BJ (cell line): ENCODE measurements at places on chromosomes 4 and X.

DNA sequence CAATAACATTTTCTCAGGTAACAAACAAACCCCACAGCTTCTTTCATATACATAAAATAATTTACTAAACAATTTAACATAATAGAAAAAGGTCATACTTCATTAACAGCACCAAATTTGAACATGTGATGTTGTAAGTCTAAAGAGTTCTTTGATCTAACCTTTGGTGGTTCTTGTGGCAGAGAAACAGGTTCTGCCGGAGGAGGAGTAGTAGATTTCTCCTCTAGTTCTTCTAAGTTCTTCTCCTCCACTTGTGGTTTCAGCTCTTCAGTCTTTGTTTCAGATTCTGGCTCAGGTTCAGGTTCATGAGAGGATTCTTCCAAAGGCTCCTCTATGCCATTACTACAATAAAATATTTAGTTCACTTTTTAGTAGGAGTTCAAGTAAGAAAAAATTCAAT lies 18.3 kb downstream of the G3BP2 start:
- DNase-seq: no peak

DNA sequence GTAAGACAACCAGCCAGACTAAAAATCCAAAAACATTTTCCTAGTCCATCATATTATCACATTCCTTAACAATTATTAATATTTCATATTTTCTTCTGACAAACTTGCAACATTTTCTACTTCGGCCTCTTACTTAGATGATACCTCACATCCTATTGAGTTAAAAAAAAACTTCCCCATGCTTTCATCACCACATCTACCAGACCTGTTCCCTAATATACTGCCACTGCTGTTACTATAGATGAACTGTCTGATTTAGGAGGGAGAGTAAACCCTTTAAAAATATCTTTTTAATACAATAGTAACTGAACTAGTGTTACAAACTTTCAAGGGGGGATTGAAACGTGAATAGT lies 1.5 kb downstream of the FAM200B start:
- DNase-seq: no peak

- DNase-seq: no peak
Measured at GRCh38 chr4:142824368-142824767, 21.7 kb downstream of the INPP4B start.

- DNase-seq: no peak
Measured at GRCh38 chr4:112423591-112423990, 92.4 kb downstream of the NEUROG2 start.

DNA sequence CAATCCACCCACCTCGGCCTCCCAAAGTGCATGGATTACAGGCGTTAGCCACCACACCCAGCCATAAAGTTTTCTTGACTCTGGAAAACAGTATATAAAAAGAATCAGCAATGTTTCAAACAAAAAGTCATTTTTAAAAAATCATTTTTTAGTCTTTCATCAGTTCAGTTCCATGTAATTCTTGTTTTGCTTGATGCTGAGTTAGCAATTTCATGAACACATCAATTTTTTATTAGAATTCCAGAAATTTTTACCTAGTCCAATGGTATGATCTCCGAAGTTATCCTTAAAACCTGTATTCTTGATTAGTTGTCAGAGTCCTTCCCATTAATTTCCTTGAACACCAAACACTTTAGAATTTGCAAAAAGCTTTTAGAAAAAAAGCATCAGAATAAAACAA lies 56.8 kb downstream of the RCHY1 start:
- DNase-seq: no peak

GRCh38 chr4:71074452-71075299 lies 81.2 kb downstream of the DCK start:
- no peak for DNase-seq

DNA sequence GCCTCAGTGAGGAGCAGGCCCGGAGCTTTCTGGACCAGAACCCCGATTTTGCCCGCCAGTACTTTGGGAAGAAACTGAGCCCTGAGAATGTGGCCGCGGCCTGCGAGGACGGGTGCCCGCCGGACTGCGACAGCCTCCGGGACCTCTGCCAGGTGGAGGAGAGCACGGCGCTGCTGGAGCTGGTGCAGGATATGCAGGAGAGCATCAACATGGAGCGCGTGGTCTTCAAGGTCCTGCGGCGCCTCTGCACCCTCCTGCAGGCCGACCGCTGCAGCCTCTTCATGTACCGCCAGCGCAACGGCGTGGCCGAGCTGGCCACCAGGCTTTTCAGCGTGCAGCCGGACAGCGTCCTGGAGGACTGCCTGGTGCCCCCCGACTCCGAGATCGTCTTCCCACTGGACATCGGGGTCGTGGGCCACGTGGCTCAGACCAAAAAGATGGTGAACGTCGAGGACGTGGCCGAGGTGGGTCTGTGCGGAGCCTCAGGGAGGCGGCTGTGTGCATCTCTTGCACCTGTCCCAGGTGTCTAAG lies 323 bp downstream of the PDE6B start:
- no peak for DNase-seq
